Nephron progenitor cell (in vitro differentiated cells): ENCODE measurements at places on chromosomes 1 and 21.
A peak's percentile ranks its signal among the peaks of the same experiment; 100 is the strongest.

GRCh38 chr1:246178717-246179311 is 328.3 kb downstream of the SMYD3 start:
- DNase-seq: no peak

DNA sequence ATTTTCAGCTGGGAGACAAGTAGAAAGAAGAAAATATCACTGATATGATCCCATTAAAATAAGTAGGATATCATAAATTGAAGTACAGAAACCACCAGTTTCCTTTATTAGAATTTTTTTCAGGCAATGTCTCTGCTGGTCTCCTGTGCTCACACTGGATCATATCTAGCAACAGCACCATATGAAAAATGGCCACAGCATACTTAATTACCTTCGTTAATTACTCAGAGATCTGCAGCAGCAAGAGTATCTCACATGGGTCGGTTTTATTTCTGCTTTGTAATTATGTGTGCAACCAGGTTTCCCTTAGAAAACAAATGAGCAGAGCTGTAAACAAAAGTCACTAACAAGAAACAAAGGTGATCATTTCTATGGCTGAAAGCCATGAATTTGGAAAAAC is 287.9 kb downstream of the LRRIQ3 start:
- no peak for DNase-seq

- no peak for DNase-seq
Measured at GRCh38 chr1:61028136-61028535, 54.2 kb upstream of the NFIA start.

DNA sequence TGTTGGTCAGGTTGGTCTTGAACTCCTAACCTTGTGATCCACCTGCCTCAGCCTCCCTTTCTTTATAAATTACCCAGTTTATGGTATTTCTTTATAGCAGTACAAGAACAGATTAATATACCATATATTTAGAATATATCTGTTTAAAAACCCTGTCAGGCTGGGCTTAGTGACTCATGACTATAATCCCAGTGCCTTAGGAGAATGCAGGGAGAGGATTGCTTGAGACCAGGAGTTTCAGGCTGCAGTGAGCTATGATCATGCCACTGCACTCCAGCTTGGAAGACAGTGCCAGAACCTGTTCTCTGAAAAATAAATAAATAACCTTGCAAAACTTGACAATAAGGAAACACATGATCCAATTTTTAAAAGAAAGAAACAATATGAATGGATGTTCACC is 43.9 kb downstream of the ZNF684 start:
- DNase-seq: no peak

DNA sequence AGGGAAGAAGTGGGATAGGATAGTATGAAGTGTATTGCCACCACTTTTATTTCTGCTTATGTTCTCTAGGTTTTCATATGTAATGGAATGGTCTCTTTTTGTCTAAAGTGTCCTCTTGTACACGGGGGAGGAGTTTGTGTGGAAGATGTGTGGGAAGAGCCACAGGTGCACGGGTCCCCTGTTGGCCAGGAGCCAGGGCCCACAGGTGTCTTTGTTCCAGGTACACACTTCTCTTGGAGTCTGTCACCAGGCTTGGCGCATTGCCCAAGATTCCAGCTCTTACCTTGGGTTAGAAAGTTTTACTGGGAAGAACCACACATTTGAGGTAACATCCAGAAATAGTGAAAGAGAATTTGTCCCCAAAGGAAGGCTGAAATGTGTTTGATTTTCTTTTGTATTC is 10.5 kb downstream of the TENT5C start:
- DNase-seq: no peak

DNA sequence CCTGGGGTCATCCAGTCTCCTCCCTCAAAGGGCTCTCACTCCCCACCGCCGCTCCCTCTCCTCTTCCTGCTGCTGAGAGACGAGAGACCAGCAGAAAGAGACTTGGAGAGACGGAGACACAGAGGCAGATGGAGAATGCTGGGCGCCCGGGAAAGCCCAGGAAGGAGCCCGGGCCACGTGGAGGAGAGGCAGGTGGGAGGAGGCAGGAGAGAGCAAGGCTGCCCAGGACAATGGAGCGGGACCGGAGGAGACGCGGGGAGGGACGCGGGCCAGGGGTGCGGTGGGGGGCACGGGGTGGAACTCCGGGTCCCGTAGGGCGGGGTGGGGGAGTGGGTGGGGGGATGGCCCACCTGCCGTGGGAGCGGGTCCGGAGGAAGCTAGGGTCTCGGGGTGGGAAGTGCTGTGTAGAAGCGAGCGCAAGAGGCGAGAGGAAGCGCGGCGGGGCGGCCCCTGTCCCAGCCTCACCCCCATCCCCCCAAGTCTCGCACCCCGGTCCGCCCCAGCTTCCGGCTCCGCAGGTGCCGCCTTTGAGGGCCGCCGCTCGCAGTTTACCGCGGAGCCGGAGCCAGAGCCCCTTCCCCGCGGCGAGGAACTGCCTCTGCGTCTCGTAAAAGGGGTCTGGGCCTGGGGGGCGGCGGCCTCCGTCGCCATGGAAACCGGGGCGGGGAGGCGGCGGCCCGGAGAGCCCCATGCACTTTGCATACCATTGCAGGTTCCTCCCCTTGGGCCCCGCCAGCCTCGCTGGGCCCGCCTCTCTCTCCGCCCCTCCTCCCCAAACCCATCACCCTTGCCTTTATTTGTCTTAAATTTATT is 11.7 kb upstream of the EPHA2 start:
- peak; percentile 91 for DNase-seq

DNA sequence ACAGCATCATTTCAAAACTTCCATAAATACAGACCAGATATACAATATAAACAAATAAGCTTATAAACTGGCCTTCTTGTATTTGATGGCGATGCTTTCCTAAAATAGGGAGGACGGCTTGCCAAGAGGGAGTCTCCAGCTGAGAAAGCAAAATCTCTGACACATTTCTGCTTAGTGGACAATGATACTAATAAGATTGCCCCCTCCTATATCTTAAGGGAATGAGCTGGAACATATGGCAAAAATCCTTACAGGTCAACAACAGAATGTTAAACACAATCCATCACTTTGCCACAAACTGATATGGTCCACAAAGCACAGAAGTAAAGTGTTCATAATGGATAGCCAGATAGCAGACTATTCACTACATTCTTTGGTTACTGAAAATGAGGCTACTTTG is 7.1 kb upstream of the GADD45A start:
- DNase-seq: no peak

DNA sequence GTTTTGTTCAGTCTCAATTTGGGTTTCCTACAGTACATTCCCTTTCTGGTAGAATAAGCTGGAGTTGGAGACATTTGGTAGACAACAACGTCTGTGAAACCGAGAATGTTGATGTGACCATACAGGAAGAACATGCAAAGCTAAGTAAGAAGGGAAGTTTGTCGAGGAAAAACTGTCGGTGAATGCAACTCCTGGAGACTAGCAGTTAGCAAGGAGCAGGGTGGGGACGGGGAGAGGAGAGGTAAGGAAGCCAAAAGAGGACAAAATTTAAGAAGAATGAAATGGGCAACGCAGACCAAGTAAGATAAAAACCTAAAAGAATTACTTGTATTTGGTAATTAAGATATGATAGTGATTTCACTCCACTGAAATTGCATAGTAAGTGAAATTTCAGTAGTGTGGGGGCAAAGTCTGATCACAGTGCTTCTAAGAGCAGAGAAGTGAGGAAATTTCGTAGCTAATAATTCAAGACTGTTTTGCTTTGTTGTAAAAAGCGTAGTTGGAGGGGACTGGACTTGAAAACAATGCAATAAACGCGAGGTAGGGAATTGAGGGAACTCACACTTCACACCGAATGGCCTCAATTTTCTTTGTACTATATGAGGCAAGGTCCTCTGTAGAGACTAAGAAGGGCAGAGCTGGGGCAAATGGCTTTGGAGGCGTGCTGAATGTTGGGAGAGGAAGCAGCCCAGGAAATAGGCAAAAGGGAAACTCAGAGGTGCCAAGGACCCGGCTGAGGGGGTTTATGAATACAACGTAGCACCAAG is 787 bp upstream of the GIPC2 start:
- DNase-seq: no peak

DNA sequence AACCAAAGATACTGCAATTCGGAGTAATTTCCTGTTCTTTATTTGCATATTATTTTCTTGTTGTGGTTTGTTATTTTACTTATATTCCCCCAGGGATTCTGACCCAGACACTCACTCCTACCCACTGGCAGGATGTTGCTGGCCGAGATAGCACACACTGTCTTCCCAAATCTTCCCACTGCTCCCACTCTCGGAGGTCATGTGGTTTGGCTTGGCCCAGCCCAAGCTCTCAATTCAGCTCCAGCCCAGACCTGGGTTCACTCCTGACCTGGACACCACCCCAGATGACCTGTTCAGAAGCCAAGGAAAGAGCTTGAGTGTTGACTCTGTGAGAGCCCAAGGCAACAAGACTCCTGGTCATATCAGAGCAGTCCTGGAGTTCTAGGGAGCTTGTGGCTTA is 1.2 kb upstream of the FAM43B start:
- DNase-seq: no peak
